ENCODE measurements at places on chromosomes 5 and 9.

GRCh38 chr9:77038281-77039036, 19.0 kb downstream of the FOXB2 start:
- no peak for DNase-seq

DNA sequence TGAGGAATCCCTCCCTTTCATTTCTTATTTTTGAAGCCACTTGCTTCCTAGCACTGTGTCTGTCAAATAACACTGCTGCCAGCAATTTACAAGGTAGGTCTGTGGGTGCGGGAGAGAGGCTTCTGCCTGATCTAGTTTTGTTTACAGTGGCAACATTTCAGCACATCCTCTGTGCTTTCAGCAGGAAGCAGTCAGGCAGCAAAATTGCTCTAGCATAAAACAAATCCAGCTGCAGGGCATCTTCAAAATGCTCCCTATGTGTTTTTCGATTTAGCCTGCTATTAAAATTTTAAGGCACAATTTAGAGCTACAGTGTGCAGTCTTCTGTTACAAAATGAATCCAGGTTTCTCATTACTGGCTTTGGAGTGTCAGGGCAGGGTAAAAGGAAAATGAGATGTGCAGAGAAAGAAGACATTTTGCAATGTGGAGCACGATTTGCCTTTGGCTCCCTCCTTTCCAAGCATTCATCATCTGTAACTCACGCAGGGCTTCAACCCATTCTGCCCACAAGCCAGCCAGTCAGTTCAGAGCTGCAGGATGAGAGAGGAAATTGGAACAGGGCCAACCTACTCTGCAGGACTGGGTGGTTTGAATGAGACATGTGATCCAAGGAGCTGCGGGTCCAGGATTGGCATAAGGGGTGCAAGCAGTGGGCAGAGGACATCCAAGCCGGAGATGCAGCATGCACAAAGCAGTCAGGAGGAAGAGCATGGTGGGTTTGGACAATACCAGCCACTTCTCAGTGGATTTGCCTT, 143.4 kb upstream of the APC start:
- peak; percentile 88 for DNase-seq

DNA sequence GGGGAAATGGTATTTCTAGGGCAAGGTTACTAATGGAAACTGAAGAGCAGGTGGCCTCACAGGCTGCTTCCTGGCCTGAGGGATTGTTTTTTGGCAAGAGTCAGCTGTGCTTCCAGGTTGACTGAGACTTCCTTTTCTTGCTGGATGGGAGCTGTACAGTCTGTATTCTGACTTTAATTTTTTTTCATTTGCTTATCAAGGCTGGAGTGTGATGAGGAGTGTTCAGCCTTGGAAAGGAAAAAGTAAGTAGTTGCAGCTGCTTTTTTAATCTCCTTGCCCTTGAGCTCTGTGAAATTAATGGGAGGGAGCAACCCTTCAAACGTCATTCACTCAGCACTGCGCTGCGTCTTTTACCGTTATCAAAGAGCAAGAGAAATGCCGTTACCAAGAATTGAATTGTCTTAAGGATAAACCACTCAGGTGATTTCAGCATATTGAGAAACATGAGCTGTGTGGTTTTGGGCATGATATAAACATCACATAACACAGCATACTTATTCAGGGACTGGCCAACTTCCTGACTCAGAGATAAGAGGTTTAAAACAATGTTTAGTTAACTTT, 47.6 kb downstream of the AQP7 start:
- no peak for DNase-seq

DNA sequence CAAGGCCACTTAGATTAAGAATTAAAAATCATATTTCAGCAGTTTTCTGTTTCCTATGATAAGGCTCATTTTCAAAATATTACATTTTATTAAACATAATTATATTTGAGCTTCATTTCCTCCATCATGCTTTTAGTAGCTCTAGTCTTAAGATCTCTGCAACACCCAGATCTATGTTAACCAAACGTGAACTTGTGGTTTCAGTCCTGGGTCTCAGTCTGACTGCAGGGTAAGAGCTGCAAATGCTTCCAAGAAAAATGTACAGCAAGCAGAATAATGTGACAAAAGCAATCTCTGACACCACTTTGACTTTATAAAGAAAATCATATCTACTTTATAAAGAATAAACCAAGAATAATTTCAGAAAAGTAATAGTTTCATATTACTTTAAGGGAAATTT, 512.4 kb downstream of the SEMA5A start:
- no peak for DNase-seq

DNA sequence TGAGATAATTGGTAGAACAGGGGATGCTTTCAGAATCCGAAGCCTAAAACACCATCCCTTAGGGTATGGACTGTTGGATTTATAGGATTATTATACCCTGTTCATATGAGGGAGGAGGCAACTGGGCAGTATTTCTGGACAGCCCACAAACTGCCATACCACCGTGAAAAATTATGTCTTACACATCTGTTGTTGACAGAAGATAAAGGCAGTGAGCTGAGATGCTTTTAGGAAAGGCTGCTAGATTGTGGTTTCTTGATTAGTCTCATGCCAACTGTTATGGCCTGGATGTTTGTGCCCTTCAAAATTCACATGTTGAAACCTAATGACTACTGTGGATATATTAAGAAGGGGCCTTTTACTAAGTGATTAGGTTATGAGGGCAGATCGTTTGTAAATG, 83.7 kb upstream of the DHFR start:
- no peak for DNase-seq

DNA sequence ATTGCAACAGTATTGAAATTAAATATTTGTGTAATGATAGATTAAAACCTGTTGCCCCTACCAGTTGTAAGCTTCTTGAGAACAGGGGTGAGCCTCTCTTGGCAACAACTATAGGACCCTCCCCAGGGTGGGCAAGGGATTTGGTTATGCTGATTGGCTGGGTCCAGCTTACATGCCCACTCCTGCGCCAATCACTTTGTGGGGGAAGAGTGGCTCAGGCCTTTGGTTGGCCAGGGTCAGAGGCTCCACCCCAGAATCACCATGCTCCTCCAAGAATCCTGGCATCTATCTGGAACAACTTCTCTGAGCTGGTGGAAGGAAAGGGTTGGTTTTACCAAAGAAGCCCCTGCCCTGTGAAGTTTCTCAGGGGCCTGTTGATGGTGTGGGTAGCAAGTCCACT, 8.6 kb upstream of the PITX1 start:
- peak; percentile 82 for DNase-seq

- DNase-seq = peak; percentile 81
Measured at GRCh38 chr9:20187318-20187717, 398.5 kb upstream of the SLC24A2 start.

- no peak for DNase-seq
Measured at GRCh38 chr5:91243852-91244251, 139.3 kb downstream of the ARRDC3 start.

DNA sequence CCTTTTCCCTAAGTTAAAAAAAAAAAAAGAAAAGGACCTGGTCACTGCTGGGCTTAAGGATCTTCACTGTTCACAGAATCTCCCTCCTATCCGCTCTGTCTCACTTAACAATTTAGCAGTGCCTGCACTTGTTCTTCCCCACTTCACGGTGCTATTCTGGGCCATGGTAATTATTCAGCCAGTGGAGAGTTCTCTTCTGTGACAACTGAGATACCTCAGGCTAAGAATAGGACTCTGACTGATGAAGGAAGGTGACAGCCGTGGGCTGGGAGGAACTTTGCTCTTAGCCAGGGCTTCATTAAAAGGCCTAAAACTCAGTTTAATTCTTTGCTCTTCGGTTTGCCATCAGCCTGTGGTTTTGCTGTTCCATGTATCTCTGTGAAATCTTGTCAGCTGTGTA, 51.9 kb upstream of the ENTREP1 start:
- no peak for DNase-seq

DNA sequence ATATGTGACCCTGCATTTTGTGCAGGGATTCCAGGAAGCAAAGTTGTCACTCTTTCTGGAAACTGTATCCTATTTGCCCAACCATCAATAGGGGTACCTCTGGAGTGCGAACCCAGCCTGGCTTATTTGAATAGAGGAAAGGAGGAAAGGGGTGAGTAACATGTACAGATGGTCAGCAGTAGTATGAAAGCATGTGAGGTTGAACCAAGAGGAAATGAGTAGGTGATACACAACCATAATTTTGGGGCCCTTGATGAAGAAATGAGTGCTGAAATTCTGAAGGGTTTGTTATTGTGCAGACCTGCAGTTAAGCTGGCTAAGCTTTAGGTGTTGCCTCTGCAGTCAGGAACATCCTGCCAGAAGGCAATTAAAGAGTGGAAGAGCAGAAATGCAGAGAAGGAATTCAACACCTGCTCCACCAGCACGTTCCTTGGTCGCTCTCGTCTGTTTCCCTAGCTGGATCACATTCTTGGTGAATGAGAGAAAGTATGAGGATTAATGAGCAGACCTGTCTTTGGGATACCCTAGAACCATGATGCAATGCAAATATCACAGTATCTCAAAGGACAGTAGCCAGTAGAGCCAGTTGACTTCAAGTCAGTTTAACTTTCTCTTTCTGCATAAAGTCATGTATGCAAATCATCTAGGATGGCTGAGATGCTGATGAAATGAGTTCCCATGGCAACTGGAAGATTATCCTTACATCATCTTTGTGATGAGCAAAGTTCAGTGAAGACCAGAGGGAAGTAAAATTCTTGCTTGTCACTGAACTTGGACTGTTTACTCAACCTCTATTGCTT, 13.2 kb upstream of the IL12B start:
- DNase-seq = peak; percentile 43

DNA sequence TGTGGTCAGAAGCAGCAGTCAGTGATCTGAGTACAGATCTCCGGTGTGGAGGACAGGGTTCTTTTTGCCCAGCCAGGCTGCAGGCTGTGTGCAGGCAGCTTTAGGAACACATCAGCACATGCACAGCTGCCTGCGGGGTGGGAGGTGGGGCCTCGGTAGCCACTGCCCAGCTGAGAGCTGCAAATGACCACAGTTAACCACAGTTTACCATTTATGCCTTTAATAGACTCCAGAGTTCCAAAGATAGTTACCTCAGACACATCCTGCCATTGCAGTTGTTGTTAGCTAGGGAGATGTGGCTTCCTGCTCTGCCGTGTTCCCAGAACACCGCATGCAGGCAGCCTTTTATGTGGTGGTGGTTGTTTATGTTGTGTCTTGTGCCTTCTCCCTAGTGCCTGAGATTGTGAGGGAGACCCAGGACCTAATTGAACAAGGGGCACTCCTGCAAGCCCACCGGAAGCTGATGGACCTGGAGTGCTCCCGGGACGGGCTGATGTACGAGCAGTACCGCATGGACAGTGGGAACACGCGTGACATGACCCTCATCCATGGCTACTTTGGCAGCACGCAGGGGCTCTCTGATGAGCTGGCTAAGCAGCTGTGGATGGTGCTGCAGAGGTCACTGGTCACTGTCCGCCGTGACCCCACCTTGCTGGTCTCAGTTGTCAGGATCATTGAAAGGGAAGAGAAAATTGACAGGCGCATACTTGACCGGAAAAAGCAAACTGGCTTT, 10.2 kb downstream of the EXOC3 start:
- no peak for DNase-seq

- DNase-seq = no peak
Measured at GRCh38 chr5:122145906-122146305, 16.6 kb downstream of the ZNF474 start.

DNA sequence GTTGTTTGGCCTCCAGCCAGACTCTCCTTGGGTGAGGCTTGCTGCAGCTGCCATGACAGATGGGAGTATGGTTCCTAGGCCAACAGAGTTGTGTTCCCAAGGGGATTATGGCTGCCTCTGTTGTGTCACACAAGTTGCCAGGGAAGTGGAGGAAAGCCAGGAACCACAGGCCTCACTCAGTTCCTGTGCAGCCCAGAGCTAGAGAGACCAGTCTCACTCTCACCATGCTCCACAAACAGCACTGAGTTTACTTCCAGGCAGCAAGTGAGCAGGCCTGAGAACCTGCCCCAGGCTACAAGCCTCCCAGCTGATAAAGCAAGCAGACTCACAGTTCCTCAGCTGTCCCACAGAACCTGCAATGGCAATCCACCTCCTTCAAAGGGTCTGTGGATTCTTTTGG, 273.6 kb upstream of the TAS2R1 start:
- DNase-seq = no peak

DNA sequence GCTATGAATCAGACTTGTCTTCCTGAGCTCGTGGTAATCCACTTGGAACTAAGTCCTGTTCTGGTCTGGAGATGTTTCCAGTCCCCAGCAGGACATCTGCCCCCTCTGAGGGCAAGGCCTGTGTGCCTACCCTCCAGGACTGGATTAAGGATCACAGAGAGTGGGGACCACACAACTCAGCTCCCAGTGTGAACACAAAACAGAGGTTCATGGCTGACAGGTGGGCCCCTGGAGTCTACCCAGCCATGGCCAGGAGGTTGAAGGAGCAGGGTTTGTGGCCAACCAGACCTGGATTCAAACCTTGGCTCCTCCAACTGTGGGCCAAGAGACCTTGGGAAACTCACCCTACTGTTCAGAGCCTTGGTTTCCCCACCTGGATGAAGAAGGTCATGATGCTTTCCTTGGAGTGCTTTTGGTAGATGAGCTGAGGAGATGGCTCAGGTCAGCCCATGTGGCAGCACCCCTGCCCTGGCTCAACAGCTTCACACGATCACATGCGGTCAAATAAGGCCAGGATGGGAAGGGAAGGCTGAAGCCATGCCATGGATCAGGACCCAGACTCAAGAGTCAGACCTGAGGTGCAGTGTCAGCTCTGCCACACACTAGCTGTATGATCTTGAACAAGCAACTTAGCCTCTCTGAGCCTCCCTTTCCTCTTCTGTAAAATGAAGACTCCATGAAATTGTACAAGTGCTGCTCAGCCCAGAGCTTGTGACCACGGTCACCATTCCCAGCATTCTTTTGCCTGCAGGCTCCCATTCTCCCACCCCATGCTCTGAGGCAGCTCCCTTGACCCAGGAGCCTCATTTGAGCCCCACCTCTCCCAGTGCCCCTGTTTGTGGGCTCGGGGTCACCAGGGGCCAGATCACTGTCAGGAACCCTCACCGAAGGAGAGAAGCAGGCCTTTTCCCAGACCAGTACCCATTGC, 27.3 kb upstream of the ANGPTL2 start:
- DNase-seq = no peak

- DNase-seq = no peak
Measured at GRCh38 chr5:145068721-145069120, 766.4 kb downstream of the PRELID2 start.

GRCh38 chr9:125151730-125152129, 8.4 kb upstream of the SCAI start:
- no peak for DNase-seq

- DNase-seq = no peak
Measured at GRCh38 chr9:120388003-120388855, 191.7 kb downstream of the CDK5RAP2 start.

DNA sequence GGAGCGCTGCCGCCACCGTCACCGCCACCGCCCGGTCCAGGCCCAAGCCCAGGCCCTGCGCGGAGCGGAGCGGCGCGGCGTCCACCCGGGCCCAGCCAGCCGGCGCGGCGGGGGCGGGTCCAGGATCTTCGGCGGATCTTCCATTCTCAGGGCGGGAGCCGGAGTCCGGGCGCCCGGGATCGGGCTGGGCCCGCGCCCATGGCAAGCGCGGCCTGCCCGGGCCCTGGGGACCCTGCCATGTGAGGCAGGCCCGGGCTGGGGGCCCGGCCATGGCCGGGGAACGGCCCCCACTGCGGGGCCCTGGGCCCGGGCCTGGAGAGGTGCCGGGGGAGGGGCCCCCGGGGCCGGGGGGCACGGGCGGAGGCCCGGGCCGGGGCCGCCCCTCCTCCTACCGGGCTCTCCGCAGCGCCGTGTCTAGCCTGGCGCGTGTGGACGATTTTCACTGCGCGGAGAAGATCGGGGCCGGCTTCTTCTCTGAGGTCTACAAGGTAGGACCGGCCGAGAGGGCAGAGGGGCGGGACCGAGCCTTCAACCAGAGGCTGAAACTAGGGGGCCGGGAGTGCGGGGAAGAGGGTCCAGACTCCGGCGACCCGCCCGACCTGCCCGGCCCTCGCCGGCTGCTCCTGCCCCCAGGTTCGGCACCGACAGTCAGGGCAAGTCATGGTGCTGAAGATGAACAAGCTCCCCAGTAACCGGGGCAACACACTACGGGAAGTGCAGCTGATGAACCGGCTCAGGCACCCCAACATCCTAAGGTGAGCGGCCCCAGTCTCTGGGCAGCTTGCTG, 482 bp downstream of the TESK1 start:
- peak; percentile 80 for DNase-seq

All from Karpas-422 (cell line).